ENCODE measurements at places on chromosomes 3 and 15.

- DNase-seq = no peak
Measured at GRCh38 chr3:98775459-98776139, 12.5 kb downstream of the ST3GAL6 start.

DNA sequence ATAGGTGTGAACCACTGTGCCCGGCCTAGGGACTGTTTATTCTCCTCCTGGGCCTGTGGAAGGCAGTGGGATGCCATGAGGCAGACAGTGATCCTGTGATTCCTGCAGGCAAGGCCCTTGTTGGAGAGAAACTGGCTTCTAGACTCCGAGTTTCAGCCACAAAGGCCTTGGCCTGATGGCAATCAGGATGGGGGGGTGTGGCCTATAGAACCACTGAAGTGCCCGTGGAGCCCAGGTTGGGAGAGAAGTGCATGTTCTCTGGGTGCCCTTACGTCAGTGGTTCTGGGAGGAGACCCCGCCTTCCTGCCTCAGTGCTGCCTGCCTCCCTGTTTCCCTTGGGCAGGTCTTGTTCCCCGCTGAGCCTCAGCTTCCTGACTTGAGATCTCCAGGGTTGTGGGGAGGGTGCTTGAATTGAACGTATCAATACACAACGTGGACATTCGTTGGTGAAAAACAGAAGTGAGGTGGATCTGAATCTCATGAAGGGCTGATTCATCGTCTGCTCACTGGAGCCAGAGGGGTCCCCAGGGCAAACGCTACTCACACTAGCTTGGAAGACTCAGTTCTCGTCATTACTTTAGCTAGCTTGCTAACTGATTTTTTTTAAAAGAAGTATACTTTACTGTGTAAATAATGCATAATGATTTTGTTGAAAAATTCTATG, 31.8 kb downstream of the IRAK2 start:
- DNase-seq = no peak

DNA sequence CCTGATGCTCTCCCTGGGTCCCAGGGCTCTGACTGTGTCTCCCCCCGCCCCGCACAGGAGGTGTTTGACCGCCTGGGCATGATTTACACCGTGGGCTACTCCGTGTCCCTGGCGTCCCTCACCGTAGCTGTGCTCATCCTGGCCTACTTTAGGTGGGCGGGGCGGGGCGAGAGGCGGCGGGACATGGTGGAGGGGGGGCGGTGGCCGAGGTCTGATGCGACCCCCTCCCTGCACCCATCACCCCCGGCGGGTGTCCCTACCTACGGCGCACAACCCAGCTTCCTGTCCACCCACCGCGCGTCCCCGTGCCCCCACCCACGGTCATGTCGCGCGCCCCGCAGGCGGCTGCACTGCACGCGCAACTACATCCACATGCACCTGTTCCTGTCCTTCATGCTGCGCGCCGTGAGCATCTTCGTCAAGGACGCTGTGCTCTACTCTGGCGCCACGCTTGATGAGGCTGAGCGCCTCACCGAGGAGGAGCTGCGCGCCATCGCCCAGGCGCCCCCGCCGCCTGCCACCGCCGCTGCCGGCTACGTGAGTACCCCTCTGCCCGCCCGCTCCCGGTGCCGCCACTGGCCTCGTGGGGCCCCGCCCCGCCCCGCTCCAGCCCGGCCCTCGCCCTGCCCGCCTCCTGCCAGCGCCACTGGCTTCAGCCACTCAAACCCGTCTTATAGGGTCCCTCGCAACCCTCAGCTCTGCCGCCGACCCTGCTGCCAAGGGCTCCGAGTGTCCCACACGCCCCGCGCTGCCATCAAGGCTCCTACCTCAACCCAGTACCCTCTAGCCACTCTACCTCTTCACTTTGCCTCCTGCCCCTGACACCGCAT, 21.0 kb downstream of the PTH1R start:
- DNase-seq = no peak

- DNase-seq = no peak
Measured at GRCh38 chr15:44328135-44328534, 39.6 kb downstream of the GOLM2 start.

- DNase-seq = no peak
Measured at GRCh38 chr15:74252291-74252690, 16.2 kb downstream of the CCDC33 start.

DNA sequence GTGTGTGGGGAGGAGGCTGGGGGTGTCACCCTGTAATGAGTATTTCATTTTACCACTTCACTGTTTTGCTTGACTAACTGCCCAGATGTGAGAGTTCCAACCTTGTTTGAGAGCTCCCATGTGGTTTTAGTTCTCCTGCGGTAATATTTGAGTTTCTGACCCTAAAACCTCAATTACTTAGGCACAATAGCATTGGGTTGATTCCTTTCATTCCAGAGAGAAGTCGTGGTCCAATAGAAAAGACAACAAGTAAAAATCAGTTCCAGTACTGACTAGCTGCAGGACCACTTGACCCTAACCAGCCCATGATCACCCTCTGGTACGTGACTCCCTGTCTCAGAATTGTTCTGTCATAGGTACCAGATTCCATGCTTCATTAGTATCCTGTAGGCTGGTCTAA, 630.4 kb downstream of the CADM2 start:
- no peak for DNase-seq

DNA sequence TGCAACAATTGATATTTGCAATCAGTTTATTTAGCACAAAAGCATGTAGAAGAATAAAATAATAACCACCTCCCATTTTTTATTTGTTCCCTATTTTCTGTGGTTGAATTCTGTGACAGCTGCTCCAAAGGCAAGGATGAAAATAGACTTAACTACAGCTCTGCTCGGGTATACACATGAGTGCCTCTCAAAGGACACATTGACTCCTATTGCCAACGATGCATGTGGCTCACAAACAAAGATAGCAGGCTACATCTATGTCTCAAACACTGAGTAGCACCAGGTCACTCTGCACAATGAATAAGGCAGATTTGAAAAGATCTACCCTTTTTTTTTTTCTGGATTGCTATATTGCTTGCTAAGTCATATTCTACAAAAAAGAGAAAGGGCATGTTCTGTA, 612.9 kb downstream of the ROBO1 start:
- DNase-seq = no peak

DNA sequence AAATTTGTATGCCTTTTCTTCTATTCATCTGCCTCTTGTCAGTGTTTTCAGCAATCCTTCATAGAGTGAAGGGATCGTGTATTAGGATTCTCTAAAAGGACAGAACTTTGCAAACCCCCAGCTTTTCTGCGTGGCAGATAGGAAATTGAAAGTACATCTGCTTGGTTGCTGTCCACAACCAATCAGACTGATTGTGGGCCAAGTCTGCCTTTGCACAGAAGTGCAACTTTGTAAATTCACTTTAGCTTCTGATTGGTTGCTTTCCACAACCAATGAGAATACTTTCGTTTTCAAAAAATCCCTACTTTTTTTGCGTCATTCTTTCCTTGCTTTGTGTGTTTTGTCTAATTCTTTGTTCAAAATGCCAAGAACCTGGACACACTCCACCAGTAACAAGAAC, 847.4 kb downstream of the FHIT start:
- no peak for DNase-seq

GRCh38 chr3:114709102-114709501, 415.3 kb downstream of the TIGIT start:
- DNase-seq = no peak

GRCh38 chr15:40289140-40289775, 6.4 kb upstream of the ANKRD63 start:
- DNase-seq = no peak

DNA sequence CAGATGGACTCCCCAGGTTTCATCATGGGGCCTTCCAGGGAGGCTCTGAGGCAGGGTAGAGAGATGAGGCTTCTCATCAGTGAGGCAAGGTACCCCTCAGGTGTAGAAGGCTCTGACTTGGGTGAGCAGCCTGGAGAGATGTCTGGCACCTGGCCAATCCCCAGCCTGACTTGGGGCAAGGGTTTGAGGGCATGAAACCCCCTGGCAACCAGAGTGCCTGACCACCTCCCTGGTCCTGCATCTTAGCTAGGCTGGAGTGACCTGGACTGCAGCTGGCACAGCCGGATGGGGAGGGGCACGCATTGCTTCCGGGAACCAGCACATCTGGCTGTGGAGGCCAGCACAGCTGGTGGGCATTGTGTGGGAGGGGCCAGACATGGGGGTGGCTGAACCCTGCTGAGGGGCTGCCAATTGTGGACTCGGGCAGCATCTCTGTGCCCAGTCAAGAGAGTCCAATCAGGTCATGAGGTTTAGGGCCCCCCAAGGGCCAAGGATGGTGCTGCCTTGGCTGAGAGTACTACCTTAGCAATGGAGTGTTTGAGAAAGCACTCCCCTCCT, 1.9 kb downstream of the ZBTB47 start:
- no peak for DNase-seq

- no peak for DNase-seq
Measured at GRCh38 chr3:98010194-98010882, 24.8 kb downstream of the GABRR3 start.

DNA sequence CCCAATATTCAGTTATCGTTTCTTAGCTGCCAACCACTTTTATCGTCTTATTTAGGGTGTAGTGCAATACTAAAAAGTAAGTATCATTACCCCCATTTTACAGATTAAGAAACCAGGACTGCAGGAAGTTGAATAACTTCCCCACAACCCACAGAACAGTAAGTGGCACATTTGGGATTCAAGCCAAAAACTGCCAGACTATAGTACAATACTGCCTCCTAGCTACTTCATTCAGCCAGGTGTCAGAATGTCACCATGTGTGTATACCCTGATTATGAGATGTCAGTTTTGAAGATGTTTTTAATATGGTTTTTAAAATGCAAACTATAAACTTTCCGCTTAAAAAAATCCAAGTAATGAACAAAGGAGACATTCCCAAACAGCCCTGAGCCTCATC, 74.2 kb upstream of the PROK2 start:
- DNase-seq = no peak

GRCh38 chr3:114327665-114328064, 33.8 kb downstream of the TIGIT start:
- no peak for DNase-seq
